ENCODE measurements at places on chromosomes 4 and X.

GRCh38 chr4:63459329-63459728 is 949.9 kb downstream of the TECRL start:
- DNase-seq: no peak

GRCh38 chr4:119038116-119038841 is 97.4 kb upstream of the MYOZ2 start:
- no peak for DNase-seq

GRCh38 chr4:134201216-134202161 is at the start of gene PABPC4L:
Gene PABPC4L, minus strand, starts transcription at chr4:134201789. Its CDS starts 770 bp downstream, at chr4:134201019.
- no peak for DNase-seq

DNA sequence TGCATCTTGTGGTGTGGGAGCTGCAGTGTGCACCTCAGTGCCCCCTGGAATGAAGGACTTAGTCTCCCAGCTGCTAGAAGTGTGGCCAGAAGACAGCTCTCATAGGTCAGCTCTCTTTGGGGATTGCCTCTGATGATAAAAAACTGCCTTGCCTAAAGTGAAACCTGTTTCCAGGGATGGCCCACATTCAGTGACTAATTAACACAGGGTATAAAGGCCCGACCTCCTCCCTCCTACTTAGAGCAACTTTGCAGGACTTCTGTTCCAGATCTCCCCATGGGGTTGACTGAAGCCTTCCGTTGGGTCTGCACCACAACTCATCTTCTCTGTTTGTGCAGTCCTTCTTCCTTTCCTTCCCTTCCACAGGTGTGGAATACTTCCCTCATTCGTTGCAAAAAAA is 53.2 kb downstream of the SPINK2 start:
- no peak for DNase-seq

DNA sequence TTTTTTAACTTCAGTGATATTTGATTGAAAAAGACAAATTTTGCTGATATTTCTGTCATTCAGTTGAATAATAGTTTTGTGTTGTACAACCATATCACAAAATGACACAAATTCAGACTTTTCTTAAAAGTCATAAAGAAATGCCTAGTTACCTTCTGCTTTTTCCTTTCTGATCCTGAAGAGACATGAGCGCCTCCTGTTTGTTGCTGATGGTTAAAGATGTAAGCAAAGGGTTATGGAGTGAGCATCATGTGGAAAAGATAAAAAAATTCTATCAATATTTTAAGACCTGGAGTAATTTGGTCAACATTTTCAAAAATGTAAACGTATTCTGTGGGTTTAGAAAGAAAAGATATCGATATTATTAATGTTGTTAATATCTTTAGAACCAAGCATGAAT is 669.9 kb upstream of the NR3C2 start:
- no peak for DNase-seq

DNA sequence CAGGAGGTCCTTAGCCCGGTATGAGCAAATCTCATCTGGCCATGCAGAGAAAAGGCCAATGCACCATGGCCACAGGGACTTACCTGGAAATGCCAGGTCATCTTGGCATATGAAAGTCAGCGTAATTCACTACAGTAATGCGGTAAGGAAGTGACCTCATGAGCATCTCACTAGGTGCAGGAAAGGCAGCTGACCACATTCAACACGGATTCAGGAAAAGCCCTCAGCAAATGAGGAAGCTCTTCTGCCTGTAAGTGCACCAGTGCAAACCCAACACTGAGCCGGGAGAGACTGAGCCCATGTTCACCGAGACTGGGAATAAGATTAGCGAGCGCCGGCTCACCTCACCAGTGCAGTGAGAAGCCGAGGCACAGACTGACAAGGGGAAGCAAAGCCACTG is 23.7 kb downstream of the LRPAP1 start:
- DNase-seq: no peak

DNA sequence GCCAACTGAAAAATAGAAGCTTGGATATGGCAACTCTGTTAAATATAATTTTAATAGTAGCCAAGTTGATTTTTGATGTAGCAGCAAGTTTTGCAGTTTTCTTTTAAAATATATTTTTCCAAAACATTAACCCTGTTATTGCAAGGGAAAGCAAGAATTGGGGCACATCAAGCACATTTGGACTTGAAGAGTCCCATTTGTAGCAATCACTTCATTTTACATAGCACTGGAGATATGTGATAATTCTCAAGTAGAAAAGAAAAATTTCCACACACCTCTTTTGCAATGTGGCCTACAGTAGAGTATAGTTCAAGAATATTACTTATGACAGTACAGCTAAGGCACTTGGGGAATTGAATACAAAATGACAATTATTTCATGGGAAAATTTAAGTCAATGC is 1.9 kb upstream of the PPP4R3C start:
- no peak for DNase-seq

GRCh38 chr4:100109921-100110320 is 80.3 kb downstream of the DDIT4L start:
- DNase-seq: no peak

- DNase-seq: no peak
These were observed 120.0 kb downstream of the LUZP4 start for GRCh38 chrX:115409551-115409950.

DNA sequence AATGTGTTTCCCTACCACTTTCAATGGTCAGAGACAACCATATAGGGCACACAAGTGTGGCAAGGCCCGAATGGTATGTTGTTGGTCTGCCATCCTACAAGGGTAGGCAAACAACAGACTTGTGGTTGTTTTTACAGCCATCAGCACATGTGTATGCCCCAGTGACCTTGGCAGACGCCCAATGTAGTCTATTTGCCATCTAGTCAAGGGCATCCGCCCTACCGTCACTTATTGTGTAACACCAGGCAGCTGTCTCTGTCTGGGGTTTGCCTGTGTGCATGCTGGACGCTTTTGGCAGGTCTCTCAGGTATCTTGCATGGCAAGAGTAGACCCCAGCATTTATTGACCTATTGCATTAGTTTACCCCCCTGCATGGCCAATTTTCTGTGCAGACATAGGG is 1145.5 kb upstream of the POU3F4 start:
- no peak for DNase-seq

DNA sequence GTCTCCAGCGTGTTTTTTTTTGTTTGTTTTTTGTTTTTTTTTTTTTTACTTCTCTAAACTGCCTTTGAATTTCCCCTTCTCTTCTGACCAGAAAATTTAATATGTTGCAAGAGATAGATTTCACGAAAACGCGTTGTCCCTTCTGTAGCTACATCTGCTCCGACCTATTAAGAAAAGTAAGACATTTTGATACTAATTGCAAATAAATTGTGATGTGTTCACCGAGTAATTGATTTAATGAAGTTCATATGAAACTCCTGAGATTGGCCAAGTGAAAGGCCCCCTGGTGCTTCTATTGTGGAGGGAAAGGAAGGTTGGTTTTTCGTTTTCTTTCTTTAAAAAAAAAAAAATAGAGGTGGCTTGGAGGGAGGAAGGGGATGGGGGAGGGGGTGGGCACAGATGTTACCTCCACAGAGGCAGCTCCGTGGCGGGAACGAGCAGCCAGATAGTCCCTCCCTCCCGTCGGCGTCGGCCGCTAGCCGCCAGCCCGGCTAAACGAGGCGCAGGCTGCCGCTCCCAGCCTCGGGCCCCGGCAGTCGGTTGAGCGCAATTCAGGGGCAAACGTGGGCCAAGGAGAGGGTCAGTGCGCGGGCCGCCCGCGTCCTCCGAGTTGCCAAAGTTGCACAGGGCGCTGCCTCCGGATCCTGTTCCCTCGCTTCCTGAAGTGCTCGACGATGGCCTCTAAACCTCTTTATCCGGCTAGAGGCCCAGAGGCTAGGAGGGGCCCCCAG is 139.1 kb upstream of the ZIC3 start:
- no peak for DNase-seq

GRCh38 chr4:143713955-143714625 is 13.6 kb upstream of the FREM3 start:
- no peak for DNase-seq

GRCh38 chr4:165461159-165461821 is 82.5 kb downstream of the CPE start:
- no peak for DNase-seq

DNA sequence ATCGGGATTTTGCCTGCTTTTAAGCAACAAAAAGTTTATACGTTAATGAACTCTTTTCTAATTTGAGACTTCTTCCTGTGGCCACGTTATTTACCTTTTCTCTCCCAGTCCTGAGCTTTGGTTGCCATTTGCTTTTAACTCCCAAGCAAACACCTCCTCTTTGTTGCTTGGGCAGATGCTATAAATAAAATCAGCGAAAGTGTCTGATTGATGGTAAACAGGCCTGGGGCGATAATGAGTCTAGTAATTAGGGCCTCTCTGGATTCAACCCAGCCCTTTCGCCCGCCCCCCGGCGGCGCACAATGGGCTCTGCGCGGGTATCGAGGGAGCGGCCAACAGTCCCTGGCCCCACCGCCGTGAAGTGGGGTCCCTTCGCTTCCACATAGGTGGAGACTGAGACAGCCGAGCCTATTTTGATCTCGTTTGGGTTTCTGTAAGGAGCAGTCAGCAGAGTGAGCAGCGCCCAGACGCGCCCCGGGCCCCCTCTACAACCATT is 790 bp downstream of the CLGN start:
- DNase-seq: no peak

GRCh38 chr4:183140911-183141320 is 41.9 kb downstream of the WWC2 start:
- no peak for DNase-seq

GRCh38 chr4:57093845-57094831 is 16.0 kb downstream of the IGFBP7 start:
- no peak for DNase-seq

DNA sequence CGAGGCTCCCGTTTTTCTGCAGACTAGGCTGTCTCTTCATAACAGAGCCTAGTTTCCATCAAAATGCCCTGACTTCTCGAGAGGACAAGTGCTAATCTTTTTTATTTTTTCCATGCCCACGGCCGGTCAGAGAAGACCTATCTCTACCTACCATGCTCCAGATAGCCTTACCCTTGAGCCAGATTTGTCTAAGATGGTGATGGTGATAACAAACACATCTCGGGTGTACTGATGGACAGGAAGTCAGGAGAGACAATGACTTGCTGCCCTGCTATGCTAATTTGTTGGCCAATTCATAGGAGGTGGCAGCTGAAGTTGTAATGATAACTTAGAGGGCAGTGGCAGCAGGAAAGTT is 42.2 kb upstream of the NKRF start:
- DNase-seq: no peak

- DNase-seq: no peak
These were observed 259.4 kb upstream of the DIAPH2 start for GRCh38 chrX:96425200-96425599.

DNA sequence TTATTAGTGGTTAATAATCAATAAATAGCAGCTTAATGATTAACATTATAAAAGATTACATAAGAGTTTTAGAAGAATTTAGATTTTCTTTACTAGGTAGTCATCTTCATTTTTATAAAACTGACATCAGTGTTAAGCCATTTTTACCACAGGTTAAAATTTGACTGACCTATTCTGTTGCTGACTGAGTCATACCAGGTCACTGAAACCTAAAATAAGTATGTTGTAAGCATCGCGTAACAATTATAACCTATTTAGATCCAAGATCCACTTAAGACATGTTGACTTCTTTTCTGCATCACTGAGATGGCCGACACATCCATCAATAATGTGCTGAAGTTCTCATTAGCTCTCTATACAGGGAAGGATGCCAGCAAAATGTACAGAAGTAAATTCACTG is 36.7 kb downstream of the ARX start:
- no peak for DNase-seq

GRCh38 chr4:79467246-79467932 is 59.4 kb upstream of the GK2 start:
- no peak for DNase-seq

DNA sequence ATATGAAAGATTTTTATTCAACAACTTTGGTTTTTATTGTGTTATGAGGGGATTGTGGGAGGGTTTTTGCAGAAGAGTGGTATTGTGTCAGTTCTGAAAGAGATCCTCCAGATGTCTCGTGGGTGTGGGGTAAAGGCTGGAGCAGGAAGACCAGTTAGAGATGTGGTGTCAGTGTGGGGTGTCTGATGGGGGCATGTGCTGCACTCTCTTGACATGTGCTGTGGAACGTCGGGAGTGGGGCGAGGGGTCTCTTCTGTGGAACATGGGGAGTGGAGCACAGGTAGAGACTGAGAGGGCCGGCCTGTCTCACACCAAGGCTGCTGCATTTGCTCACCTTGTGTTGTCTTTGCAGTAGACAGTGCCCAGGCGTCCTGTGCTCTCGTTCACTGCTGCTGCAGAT is 37.6 kb downstream of the FAM193A start:
- no peak for DNase-seq

GRCh38 chr4:71746379-71746778 is 37.5 kb downstream of the GC start:
- no peak for DNase-seq

DNA sequence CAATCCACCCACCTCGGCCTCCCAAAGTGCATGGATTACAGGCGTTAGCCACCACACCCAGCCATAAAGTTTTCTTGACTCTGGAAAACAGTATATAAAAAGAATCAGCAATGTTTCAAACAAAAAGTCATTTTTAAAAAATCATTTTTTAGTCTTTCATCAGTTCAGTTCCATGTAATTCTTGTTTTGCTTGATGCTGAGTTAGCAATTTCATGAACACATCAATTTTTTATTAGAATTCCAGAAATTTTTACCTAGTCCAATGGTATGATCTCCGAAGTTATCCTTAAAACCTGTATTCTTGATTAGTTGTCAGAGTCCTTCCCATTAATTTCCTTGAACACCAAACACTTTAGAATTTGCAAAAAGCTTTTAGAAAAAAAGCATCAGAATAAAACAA is 56.8 kb downstream of the RCHY1 start:
- no peak for DNase-seq

- DNase-seq: peak; percentile 91
These were observed 229.6 kb upstream of the AGTR2 start for GRCh38 chrX:115940888-115941332.

DNA sequence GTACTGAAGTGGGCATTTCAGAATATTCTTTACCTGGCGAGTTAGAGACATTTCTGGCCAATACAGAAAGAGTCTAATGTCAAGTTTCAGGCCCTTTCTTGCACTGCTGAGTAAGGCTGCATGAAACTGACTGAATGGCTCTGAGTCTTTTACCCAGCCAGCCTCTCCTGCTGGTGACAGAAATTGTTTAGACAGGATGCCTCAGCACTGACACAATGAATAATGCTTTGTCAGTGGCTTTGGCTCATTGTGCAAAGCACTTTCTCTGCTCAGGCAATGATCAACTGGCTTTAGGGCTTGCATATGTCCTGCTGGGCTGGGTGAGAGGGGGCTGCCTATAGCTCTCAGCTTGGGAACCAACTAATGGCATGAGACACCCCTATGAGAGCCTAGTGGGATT is 45.5 kb downstream of the CLNK start:
- no peak for DNase-seq

DNA sequence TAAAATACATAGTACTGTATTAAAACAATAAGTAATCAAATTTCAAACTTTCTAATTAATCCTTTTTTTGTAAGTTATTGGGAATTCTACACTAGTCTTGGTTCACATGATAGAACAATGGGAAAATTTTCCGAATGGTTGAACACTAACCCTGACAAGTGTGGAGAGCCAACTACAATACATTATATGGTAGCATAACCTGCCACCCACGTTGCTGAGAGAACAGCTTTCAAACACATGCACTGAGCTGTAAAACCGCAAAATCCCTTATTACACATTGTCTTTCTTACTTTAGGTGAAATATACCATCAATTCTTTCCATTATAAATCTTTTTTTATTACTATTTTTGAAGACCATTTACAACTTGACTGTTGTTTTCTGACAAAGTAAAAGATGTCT is 54.7 kb downstream of the ANAPC10 start:
- no peak for DNase-seq
